ENCODE measurements at places on chromosomes 11 and 22.

DNA sequence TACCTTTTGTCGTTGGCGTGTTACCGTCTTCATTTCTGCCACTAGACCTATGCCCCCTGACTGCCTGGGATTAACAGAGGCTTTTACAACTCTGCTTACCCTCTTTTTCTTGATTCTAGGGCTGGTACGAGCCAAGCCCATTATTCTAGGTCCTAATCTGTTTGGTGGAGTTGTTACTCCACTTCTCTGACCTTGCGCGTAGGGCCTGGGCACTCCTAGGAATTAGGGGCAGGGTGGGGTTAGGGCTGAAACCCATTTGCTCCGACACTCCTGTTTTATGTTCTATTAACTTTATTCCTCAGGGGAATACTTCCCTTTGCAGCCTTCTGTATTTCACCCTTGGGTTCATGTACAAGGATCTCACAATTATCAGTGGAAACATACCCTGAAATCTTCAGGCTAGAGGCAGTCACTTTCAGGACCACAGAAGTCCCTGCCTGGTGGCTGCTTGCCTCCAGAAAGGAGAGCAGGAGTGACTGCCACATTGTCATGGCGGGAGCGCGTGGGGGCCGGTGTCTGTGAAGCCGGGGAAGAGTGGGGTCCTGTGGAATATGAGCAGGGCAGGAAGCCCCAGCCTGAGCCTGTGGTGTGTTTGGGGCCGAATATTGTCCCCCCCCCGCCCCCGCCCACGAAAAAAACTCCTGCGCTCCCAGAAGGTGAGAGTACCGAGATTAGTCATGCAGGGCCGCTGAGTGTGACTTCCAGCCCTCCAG lies 731 bp upstream of the SLC37A2 start:
- DNase-seq: no peak

GRCh38 chr11:64514590-64514989 lies 76.4 kb upstream of the SLC22A12 start:
- no peak for DNase-seq

- no peak for DNase-seq
Observed at GRCh38 chr11:8229299-8230177, 34.1 kb downstream of the LMO1 start.

- no peak for DNase-seq
Observed at GRCh38 chr11:118928870-118929500, 3.3 kb upstream of the BCL9L start.

DNA sequence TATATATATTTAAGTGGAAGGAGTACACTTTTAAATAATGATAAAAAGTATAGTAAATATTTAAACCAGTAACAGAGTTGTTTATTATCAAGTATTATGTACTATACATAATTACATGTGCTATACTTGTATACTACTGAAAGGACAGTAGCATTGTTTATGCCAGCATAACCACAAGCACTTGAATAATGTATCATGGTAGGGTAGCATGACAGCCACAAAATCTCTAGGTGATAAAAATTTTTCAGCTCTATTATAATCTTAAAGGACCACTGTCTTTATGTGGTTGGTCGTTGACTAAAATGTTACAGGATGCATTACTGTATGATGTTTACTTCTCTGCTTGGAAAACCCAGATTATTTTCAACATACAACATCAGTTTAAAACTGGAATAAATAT lies 349.2 kb downstream of the CASP12 start:
- no peak for DNase-seq

GRCh38 chr11:63906585-63906984 lies 10.4 kb downstream of the RCOR2 start:
- no peak for DNase-seq

- DNase-seq: no peak
Observed at GRCh38 chr11:116257092-116257491, 515.7 kb downstream of the BUD13 start.
